ENCODE measurements at places on chromosomes 2 and 18. TPM values are rescaled to one million over a fixed set of nuclear protein-coding genes. Genes with fewer than 3 reads are reported as not detected.

DNA sequence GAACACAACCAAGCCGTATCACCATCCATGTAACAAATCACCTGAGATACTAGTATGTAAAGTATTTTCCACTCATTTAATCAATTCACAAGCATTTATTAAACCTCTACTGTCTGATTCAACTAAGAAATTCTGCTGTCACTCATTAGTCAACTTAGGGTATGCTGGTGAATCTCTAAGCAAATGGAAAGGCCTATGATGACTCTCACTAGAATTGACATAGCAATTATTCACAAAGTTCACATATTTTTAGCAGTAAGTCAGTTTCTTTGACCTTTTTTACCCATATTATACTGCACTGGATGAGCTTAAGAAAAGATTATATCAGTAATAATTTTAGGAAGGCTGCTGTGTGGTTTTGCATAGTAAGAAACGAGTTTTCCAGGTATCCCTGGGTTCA is 130.1 kb downstream of the SLC8A1 start:
- no peak for DNase-seq

GRCh38 chr18:5425721-5426120 is 118.1 kb downstream of the EPB41L3 start:
- DNase-seq: no peak

DNA sequence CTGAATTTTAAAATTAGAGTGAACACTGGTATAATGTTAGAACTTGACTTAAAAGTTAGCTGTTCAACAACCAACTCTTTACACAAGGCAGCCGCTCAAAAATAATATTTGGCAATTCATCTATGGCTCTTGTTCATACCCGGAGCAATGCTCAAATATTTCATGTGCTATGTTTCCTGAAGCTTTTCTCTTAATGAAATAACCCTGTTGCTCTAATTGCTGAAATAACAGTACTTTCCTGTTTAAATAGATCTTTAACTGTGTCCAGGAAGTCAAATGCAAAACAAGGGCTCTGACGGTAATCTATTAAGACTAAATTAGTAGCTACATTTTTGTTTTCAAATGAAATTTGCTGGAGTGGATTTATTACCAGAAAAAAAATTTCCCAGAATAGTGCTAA is 33.7 kb downstream of the RFTN2 start:
- no peak for DNase-seq

- no peak for DNase-seq
Measured at GRCh38 chr2:170313347-170313991, 135.5 kb downstream of the MYO3B start.

DNA sequence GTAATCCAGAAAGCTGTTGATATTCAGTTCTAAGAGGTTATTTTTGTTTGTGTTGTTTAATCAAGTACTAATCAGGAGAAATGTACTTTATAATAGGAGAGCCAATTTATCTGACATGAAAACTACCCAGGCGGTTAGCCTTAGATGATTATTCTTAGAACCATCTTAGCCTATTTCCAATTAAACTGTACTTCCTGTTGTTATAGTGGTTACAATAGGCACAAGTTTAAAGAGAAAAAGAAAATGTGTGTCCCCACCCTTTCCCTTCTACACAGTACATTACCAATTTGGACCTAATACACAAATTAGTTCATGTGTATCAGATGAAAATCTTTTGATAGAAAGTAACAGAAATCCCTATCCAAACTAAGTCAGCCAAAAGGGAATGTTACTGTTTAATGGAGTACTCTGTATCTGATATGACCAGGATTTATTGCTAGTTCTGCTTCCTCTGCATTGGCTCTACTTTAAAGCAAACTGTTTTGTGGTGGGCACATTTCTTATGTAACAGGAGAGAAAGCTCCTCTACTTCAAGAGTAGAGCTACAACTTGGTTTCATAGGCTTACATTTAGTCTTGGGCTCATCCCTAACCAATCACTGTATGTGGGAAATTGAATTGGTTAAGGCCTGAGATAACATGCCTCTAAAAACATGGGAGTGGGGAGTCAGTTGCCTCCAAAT is 217.9 kb downstream of the UBE2E3 start:
- no peak for DNase-seq

- no peak for DNase-seq
Measured at GRCh38 chr2:8892111-8892510, 54.7 kb upstream of the KIDINS220 start.

DNA sequence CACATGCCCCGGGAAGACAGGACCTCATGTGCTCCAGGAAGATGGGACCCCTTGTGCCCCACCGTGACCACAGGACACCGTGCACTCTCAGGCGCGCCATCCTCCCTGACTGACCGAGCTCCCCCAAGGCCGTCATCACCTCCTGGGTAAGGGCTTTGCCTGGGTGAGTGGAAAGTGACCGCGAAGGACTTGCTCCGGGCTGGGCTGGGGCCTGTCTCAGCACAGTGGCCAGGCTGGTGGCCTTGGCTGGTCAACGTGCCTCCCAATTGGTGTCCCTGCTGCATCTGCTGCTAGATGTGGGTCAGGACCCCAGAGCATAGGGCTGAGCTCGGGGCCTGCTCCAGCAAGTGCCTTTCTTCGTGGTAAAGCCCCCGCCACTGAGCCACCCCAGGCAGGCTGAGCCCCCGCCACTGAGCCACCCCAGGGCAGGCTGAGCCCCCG is 69.7 kb upstream of the CTDP1 start:
- DNase-seq: no peak

DNA sequence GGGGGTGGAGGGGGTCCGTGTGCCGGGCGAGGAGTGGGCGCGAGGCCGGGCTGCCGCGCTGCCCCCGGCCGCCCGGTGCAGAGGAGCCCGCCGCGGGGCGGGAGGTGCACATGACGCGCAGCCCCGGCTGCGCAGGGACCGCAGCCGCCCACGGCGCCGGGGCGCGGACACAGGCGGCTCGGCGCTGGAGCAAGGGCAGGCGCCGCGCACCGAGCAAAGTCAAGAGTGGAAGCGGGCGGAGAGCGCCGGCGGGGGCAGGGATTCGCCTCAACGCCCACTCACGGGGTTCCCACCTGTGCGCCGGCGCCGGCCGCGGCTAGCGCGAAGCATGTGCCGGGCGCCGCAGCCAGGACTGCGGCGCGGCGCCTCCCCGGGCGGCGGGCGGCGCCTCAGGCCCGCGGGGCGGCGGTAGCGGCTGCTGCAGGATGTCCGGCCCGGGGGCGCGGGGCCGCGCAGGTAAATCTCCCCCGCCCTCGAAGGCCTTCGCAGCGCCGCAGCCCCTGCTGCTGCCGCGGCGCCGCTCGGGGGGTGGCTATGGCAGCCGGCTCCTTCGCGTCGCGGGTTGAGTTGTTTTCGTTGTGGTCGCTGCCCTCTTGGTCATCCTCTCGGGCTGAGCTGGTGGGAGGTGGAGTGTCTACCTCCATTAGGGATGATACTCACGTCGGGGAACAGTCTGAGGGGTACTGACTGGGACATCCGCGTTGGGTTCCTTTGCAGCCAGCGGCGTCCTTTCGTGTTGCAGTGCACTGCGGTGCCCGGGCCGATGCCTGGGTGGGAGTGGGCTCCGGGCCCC is 216.3 kb upstream of the DTNA start:
- DNase-seq: peak; percentile 45

GRCh38 chr2:164841719-164842623 is at the start of gene COBLL1:
COBLL1 (minus strand) TSS chr2:164841823; CDS start chr2:164841196, 627 bp downstream.
- DNase-seq: peak; percentile 61

DNA sequence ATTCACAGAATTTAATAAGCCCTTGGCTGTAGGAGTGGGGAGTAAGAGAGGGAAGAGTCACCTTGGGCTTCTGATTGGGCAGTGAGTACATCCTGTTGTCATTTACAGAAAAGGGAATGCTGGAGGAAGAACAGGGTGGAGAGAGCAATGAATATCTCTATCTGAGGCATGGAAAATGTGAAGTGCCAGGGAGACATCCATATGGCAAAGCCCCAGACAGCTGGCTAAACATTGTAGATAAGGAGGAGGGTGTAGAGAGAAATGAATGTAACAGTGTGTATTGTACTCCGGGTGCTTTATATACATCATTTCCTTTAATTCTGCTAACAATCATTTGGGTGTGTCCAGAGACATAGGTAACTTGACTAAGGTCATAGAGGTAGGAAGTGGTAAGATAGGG is 103.5 kb downstream of the UPP2 start:
- no peak for DNase-seq

- DNase-seq: no peak
Measured at GRCh38 chr2:176566496-176566895, 297.3 kb downstream of the MTX2 start.

DNA sequence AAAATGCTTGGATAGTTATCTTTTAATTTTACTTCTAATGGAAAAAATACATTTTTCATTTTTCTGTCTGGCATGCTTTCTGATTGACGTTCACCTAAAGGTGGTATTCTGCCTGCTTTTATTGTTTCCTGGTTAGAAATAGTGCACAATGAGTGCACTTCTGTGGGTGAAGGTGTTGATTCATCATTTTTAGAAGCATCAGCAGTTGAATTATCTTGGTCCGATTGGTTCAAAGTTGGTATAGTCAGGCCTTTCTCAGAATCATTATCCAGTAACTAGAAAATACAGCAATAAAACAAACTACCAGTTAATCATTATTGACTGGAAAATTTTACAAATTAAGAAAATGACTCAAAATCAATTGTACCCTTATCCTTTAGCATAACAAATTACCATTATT is 84.5 kb downstream of the STRADB start:
- no peak for DNase-seq

DNA sequence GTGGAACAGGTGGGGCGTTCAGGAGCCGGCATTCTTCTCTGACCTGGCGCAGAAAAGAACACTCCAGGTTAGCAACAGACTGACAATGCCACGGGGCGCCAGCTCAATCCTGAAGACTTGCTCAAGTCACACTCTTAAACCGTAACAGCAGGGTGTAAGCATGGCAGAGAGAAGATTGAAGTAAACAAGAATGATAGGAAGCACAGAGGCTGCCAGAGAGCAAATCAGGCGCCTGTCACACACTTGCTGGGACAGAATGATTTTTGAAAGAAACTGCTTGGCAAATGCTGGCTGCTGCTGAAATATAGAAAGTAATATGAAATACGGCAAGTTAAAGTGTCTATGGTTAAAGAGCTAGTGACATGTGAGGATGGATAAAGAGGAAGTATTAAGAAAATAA is 80.5 kb downstream of the MEP1B start:
- no peak for DNase-seq

DNA sequence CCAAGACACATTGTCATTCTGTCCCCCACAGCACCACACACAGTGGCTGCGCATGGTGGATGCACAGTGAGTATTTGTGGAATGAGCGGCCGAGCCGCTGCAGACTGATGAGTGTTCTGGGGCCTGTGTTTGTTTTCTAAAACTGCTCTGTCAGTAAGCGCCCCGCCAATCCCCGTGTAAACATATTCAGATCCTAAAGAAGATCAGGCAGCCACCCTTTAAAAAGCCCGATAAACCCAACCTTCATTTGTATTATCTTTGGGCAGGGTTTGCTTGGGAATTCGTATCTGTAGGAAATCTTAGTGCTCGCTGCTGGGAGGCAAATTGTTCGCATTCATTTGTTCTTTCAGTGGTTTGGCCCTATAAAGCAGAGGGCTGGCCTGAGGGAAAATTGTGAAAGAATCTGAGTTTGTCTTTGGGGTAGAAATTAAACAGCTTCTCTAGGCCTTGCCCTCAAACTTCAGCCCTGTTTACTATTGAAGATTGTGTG is 68.6 kb downstream of the TGOLN2 start:
- DNase-seq: no peak

DNA sequence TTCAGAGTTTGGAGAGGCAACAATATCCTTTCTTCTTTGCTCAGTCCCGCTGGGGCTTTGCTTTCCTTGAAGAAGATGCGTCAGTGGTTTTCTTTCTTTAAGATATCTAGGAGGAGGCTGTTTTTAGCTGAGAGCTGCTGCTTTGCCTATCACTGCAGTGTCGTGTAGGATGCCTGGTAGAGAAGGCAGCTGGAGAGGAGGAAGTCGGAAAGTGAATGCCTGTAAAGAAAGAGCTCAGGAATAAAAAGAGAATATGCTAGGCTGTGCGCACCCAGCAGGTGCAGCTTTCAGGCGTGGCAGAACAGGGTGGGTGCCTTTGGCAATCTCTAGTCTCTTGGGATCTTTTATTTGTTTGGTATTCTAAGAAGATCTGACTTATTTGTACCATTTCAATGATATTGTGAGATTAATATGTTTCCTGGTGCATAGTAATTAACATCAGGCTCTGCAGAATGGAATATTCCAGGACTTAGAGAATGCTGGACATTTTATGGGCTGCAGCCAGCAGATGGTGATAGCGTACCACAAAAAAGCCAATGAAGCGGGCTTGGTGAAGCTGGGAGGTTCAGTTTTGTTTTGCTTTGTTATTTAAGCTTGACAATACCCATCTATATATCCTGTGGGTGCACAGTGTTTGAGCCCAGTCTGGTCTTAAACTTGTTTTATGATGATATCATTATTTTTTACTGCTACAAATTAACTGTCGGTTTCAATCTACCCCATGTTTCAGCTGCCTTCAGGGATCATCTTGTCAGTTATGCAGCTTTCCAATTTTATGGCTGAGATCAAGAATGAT is 34.9 kb downstream of the CAVIN2 start:
- DNase-seq: peak; percentile 65

GRCh38 chr2:109204412-109204811 is 75.4 kb downstream of the SH3RF3 start:
- no peak for DNase-seq

DNA sequence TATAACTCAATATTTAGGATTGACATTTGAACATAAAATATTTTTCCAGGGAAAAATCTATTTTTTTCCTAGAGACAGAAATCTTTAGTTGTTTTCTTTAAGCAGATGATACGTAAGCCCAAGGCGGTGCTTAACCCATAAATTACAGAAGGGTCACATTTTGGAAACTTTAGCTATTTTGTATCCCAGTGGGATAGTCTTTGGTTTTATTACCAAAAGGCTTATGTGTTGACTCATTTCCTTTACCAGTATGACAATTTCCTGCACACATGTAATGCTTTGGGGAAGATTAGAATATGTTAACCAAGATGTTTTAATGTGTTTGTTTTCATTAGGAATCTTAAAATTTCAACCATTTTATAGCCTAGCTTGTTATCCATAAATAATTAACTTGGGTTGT is 24.8 kb downstream of the DYNC1I2 start:
- DNase-seq: no peak

GRCh38 chr2:120531365-120531764 is 185.4 kb downstream of the INHBB start:
- DNase-seq: no peak

GRCh38 chr2:223086370-223086981 is 34.5 kb downstream of the KCNE4 start:
- DNase-seq: no peak

- DNase-seq: no peak
Measured at GRCh38 chr2:149132901-149133300, 94.4 kb downstream of the LYPD6B start.

The SNTG2 gene
- 0.25 TPM for total RNA-seq

The LIMS3 gene
- 0.18 TPM for total RNA-seq

The CFAP65 gene
- not detected for total RNA-seq

The PCARE gene
- not detected for total RNA-seq

The ZEB2 gene
- 7.0 TPM for total RNA-seq

The SAG gene
- 0.39 TPM for total RNA-seq
